Activated CD4-positive, alpha-beta T cell treated with anti-CD3 and anti-CD28 coated beads, Interleukin-2, amount 50 U/mL, for 1 hour (primary cell): ENCODE measurements at places on chromosomes 1 and 21.

GRCh38 chr1:181386340-181386739, 97.0 kb upstream of the CACNA1E start:
- no peak for DNase-seq

- no peak for DNase-seq
Observed at GRCh38 chr1:247574664-247575063, 13.5 kb upstream of the OR2G2 start.

GRCh38 chr1:204150702-204151551, 917 bp downstream of the ETNK2 start:
- no peak for DNase-seq

DNA sequence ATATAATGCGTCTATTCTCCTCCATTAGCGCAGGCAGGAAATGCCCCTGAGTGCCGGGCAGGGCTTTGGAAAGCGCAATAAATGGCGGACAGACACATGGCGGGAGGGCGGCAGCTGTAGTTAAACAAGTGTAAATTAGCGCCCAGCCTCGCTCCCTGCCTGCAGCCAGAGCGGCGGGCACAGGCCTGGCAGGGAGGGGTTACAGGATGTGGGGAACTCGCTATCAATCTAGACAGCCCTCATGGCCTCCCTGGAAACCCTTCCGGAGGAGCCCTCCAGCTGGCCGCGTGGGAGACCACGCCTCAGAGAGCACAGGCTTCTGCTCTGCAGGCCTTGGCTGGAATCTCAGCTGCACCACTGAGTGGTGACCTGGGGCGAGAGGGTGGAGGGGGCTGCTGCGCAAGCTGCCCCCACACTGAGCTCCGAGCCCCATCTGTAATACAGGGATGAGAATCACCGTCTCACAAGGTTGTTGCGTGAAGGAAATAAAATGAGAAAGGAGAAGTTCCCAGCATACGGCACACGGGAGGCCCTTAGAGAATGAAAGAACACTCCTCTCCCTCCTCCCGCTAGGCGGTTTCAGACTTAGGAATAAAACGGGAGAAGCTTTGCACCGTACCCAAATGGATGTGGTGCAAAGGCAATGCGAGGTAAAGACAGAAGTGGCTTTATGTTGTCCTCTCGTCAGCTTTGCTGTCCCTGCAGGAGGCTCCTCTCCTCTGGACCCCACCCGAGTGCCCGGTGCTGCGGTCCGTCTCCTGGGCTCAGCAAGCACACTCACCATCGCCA, 167.2 kb upstream of the POU3F1 start:
- DNase-seq, result no peak

DNA sequence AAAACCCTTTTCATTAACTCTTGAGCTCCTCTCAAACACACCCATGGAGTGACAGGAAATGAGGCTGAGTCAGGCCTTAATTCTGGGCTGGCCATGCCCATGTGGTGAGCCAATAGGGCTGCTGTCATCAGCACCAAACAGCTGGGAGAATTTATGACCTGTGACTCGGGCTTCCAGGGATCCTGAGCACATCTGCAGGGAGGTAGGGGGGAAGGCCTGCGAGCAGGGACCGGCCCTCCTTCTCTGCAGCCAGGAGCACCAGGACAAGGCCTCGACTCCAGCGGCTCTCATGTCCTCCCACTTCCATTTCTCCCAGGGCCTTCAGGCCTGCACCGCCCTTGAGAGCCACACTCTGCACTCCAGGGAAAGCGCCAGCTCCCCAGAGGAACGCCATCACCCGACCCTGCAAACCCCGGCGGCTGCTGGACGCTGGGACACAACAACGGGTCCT, 14.6 kb downstream of the RIPK4 start:
- no peak for DNase-seq

DNA sequence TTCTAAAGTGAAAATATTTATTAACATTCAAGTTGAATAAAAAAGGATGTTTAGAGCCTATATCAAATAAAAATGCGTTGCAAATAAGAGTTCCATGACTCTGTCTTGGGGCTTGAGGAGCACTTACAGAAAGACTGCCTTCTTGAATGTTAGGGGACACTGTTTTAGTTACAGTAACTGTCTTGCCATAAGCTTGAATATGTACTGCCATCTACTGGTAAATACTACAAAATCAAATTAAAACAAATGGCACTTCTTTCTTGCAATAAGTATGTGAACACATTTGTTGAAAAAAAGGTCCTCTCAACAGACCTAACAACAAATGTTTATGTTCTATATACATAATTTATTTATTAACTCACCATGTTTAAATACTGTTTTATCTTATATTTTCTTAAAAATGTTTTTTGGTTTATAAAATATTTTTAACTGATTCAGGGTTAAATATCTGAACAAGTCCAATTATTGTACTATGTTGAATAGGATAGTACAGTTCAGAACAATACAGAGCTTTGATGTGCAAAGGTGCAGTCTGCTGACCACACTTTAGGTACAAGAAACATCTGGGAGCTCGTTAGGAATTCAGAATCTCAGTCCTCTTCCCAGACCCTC, 199.5 kb downstream of the LRRIQ3 start:
- no peak for DNase-seq

DNA sequence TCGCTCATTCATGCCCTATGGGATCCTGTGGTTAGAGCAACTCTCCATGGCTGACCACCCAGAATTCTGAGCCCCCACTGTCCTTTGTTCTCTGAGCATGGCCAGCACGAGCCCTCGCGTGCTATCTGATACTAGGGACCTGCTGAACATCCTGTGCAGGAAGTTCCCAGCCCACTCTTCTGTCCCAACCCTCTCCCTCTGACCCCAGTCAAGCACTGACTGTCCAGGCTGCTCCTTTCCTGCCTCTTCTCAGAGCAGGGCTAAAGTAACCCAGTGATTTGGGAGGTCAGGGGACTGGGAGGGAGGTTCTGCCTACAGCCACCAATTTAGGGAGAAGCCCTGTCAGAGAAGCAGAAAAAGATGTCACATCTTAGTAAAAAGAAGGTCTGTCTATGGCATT, 21.2 kb downstream of the CYP4B1 start:
- DNase-seq, result no peak

DNA sequence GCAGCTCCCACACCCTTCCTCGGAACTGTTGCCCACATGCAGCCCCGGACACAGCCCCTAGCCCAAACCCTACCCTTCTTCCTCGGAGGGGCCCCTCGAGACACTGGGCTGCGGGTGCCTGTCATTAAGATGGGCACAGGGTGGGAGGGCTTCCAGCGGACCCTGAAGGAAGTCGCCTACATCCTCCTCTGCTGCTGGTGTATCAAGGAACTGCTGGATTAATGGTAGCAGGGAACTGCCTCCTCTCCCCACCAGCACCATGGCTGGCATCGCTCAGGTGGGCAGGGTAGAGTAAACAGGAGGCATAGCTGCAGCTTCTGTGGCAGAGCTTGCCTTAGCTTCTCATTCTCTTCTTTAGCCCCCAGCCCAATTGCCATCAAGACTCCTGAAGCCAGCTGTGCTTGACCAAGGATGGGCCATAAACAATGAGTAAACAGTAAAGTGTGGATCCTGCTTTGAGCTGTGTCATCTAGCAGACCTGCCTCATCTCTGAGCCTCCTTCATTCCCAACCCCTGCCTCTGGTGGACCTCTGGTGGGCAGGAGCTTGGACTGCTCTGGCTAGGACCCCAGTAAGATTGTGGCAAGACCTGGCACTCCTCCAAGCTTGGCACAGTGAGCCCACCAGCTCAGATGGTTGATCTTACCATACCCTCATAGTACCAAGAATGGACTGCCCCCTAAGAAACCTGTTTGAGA, at the start of gene LENEP:
TSS of gene LENEP (plus strand) at position 15 of the 697 bp plus-strand sequence. CDS start at position 37, 22 bp downstream.
- DNase-seq, result no peak

- DNase-seq, result no peak
Observed at GRCh38 chr1:226308166-226308722, 720 bp downstream of the LIN9 start.

DNA sequence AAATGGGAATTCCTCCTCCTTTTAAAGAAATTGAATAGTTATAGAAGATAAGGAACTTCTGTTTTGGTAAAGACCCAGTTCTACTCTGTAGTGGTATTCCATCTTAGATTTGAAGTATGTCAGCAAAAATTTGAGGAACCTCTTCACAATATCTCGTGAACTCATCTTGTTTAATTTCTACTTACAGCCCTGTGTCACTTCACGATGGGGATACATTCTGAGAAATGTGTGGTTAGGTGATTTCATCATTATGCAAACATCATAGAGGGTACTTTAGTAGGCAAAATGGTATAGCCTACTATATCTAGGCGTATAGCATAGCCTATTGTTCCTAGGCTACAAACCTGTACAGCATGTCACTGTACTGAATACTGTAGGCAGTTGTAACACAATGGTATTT, 36.0 kb downstream of the ALG6 start:
- no peak for DNase-seq

DNA sequence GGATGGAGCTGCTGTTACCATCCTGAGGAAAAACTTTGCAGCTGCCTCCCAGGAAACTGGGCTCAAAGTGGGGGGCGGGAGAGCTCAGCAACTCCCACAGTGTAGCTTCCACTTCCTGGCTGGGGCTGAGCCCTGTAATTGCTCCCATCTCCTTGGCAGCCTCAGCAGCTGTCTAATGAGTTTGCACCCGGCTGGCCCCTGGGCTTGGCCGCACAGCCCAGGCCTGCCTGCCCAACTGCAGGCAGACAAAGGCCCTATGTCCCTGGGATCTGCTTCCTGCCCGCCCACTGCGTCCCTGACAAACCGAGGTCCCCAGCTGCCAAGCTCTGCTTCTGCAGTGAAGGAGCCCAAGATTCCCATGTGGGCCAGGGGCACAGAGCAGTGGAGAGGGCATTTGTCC, 30.1 kb downstream of the EDN2 start:
- DNase-seq, result no peak

DNA sequence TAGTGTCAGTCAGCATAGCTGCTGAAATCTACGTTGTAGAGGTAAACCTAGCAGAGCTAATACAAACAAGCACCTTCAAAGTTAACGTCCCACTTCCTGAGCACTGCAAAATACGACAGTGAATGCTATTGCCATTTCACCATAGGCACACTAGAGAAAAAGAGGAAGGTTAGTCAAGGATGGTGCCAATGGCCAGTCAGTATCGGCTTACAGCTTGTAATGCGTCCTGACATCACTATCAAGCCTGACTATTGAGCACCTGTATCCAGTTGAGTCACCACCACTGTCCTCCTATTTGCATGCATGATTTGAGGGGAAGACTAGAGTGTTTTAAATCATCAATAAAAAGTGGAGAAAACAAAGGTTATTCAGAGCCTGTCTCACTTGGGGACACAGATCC, 34.4 kb downstream of the NUCKS1 start:
- DNase-seq, result no peak

DNA sequence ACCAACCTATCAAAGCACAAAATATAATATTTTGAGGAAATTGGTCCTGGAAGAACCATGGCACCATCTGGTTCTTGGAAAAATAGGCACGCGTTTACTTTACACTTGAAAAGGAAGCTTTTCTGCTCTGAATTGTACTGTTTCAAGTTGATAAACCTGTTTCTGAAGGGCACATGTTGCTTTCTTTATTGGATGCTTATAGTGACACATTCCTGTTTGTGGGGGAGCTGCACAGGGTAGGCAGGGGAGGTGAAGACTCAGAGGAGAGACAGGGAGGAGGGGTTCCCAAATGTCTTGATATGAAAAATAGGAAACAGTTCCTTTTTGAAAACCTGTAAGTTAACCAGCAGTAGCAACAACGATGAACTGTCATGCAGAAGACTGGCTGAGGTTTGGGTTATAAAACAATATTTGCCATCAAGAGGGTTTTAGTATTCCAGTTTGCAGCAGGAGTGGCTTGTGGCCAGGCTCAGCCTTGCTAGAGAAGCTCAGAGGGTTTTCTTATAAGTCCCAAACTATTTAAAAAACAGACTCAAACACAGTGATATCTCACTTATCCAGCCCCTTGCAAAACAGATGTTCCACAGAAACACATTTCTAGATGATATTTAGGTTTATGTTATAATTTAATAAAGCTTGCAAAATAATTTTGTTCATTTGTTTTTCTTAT, 127.0 kb upstream of the MROH9 start:
- DNase-seq, result no peak

GRCh38 chr1:156160000-156160742, 6.8 kb downstream of the SEMA4A start:
- no peak for DNase-seq

DNA sequence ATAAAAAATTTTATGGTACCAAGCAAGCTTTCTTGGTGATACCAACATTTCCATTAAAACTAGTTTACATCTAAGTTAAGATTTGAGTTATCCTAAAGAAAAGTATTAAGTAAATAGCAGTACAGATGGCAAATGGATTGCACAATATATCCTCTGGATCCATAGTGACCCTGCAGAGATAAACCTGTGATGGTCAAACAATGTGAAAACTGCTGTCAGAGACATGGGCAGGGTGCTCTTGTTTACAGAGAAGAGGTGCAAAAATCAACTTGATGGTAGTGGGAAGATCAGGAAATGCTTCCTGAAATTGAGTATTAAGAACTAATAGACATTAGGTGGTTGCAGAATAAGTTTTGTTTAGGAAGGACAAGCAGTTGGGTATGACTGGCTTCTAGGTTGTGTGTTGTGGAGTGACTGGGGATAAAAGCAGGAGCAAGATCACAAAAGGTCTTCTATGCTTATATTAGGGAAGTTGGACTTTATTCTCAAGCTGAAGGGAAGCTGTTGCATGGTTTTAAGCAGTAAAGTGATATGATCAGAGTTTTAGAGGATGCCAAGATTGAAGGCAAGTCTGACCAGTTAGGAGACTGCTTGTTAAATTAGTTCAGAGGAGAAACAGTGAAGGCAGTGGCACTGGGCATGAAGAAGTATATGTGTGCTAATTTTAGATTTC, 9.9 kb downstream of the TTC3 start:
- DNase-seq, result no peak

DNA sequence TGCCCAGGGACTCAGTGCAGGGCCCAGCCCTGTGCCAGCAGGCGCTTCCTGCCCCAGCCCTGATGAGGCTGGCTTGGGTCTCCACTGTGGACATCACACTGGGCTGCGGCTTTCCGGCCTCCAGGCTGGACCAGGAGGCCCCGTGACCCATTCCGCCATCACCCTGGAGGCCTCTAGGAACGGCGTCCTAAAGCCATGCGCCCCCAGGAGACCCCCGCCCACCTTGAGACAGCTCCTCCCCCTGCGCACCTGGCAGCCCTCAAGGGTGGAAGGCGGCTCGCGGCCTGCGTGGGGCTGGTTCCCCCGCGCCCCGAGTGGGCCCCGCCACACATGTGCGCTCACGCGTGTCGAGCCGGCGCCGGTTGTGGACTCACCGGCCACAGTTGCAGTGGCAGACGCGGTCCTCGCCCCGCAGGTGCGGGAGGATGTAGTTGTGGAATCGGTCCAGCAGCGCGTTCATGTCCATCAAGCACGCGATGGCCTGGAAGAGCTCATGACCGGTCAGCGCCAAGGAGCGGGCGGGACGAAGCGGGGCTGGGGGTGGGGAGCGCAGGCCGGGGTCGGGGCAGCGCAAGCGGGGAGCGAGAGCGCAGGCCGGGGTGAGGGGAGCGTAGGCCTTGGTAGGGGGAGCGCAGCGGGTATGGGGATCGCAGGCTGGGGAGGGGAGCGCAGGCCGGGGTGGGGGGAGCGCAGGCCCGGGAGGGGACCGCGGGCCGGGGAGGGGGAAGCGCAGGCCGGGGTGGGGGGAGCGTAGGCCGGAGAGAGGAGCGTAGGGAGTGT, 924 bp downstream of the TMEM240 start:
- no peak for DNase-seq

- no peak for DNase-seq
Observed at GRCh38 chr1:219664310-219665029, 51.6 kb upstream of the ZC3H11B start.
